Naive B cell (primary cell): ENCODE measurements at places on chromosomes 3 and 15.

DNA sequence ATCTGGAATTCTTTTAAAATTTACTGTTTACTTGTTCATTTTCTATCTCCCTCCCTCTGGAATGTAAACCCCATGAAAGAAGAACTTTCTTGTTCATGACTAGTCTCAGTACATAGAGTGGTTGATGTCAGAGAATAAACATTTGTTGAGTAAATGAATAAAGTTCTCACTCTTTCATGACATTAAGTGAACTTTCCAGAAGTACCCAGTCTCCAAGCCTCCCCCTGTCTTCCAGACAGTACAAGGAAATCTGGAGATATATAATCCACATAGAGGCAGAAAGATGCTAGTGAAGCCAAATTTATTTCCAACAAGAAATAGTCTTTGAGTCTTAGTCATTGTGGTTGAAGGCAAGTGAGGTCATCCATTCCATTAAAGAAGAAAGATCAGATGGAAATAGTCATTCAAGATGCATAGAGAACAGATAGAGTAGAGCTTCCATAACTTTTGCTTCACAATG lies 71.5 kb upstream of the GALNT15 start:
- no peak for DNase-seq

DNA sequence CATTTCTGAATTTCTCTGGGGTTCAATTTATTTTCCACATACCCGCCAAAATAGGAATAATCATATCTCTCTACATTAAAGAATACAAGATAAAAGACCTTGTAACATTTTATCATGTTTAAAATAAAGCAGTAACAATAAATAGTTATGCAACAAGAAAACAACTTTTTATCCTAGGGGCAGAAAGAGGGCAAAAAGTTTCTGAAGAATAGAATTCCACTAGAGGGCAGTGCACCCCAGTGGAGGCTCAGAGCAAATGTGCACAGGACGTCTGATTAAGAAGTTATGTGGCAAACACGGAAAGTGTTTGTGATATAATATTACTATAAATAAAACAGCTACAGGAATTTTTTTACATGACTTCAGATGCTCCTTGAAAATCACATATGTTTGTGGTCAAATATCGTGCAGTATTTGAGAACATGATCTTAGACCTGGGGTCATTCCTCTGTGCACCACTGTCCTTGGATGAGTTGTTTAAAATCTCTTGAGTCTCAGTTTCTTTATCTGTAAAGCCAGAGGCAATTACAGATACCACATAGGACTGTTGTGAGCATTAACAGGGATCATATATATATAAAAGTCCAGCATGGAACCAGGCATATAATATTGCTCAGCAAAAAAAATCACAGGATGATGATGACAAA lies 13.2 kb upstream of the PIK3R4 start:
- DNase-seq, result peak; percentile 43

GRCh38 chr3:141326123-141326522 lies 42.2 kb upstream of the ZBTB38 start:
- DNase-seq, result no peak

DNA sequence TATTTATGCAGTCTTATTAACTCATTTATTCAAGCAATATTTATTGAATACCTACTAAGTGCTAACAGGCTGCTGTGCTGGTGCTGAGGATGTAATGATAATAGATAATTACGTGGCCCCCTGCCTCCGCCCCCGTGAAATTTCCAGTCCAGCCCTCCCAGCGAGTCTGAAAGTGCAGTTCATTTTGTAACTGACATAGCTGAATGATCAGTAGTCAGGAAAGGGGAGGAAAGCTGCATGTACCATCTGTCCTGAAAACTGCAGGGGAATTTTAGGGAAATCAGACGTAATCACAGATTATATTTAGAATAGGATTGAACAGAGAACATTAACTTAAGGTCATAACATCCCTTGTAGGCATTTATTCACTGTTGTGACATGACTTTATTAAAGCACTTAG lies 736.8 kb downstream of the MCTP2 start:
- DNase-seq, result no peak

DNA sequence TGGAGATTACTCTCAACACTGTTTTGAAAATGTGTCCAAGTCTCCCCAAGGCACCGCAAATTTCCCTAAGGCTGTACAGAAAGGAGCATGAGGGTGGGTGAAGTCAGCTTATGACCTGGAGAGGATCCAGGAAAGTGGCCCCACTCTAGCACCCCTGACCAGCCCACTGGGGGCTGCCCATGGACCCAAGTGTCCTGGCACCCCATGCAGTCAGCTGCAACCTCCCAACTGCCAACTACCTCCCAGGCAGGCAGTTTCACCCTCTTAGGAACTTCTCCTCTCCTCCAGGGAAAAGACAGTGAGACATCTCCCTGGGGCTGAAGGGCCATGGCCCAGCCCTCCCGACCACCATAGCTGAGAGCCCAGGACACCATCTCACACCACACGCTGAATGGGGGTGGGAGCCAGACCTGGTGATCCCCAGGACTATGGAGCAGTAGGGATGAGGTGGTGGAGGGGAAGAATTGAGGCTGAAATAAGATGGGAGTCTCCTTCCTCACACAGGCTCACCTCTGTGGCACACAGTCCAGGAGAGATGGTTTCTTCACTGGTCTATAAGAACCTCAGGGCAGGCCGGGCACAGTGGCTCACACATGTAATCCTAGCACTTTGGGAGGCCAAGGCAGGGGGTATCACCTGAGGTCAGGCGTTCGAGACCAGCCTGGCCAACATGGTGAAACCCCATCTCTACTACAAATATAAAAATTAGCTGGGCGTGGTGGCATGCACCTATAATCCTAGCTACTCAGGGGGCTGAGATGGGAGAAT lies 104.4 kb downstream of the DAPK2 start:
- DNase-seq, result no peak

- no peak for DNase-seq
Observed at GRCh38 chr15:86506401-86506800, 426.7 kb downstream of the AGBL1 start.

DNA sequence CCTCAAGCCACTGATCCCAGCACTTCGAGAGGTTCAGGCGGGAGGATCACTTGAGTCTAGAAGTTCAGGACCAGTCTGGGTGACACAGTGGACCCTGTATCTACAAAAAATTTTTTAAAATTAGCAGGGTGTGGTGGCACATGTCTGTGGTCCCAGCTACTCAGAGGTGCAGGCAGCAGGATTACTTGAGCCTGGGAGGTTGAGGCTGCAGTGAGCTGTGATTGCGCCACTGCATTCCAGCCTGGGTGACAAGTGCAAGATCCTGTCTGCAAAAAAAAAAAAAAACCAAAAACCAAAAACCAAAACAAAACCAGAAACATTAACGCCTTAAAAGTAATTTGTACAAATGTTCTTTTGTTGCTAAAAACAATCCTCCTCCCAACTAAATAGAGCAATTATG lies 27.9 kb upstream of the SLC12A8 start:
- no peak for DNase-seq

GRCh38 chr15:78234515-78235040 lies at the start of gene ACSBG1:
Gene ACSBG1, minus strand, starts transcription at chr15:78234565. Its CDS starts 64 bp downstream, at chr15:78234501.
- no peak for DNase-seq

DNA sequence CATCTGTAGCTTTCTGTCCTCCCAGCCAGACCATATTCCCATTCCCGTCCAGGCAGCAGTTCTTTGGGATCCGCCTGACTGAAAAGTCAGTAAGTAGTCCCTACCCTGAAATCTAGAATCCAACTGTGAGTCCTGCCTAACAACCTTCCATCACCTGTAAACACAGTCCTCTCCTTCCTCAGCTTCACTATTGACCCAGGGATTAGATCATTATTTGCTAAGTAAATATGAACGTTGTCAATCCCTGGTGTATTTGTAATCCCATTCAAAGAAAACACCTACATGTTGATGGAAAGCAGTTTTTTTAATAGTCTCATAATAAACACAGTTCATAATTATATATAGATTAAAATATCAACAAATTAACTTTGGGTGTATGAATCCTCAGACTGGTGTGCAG lies 732 bp downstream of the SAXO2 start:
- DNase-seq, result no peak

- no peak for DNase-seq
Observed at GRCh38 chr3:42605546-42606173, 5.2 kb downstream of the NKTR start.

- no peak for DNase-seq
Observed at GRCh38 chr3:170689296-170689829, 103.5 kb upstream of the SLC7A14 start.
